Nasal cavity respiratory epithelium epithelial cell of viscerocranial mucosa (primary cell): ENCODE measurements at places on chromosomes 6 and 20. TPM values are rescaled to one million over a fixed set of nuclear protein-coding genes. Genes with fewer than 3 reads are reported as not detected.

RIPPLY2 gene
- total RNA-seq: 0.64 TPM in 1 of 2 replicates, not detected in the other

OR2J3 gene
- total RNA-seq: not detected in 2 replicates

SPATA25 gene
- 0.34 and 1.00 TPM in 2 replicates for total RNA-seq

LGSN gene
- total RNA-seq: not detected in 2 replicates

BPIFA1 gene
- total RNA-seq: 24.0 TPM in 1 of 2 replicates, not detected in the other

ARHGAP40 gene
- 0.68 and 4.3 TPM in 2 replicates for total RNA-seq

ZBP1 gene
- not detected in 2 replicates for total RNA-seq

NKAIN2 gene
- total RNA-seq: under 0.01 and 0.07 TPM in 2 replicates

SRSF12 gene
- 0.34 and 0.36 TPM in 2 replicates for total RNA-seq

CDH26 gene
- total RNA-seq: 1.4 and 3.1 TPM in 2 replicates

SLC12A5 gene
- 0.07 TPM in 1 of 2 replicates, not detected in the other for total RNA-seq

WFDC5 gene
- total RNA-seq: 0.64 and 8.2 TPM in 2 replicates

CCN2 gene
- total RNA-seq: 7.5 and 53.6 TPM in 2 replicates

FAM184A gene
- 0.07 and 0.34 TPM in 2 replicates for total RNA-seq

CD93 gene
- total RNA-seq: under 0.01 and 0.14 TPM in 2 replicates

RALGAPA2 gene
- 10.3 and 44.1 TPM in 2 replicates for total RNA-seq

ARMC12 gene
- 0.57 and 1.0 TPM in 2 replicates for total RNA-seq

MC3R gene
- total RNA-seq: not detected in 2 replicates

NKX2-2 gene
- not detected in 2 replicates for total RNA-seq

TNFAIP3 gene
- 39.6 and 84.8 TPM in 2 replicates for total RNA-seq

AVP gene
- not detected in 2 replicates for total RNA-seq

HEY2 gene
- total RNA-seq: 0.34 and 0.36 TPM in 2 replicates

DBNDD2 gene
- total RNA-seq: 8.3 and 15.4 TPM in 2 replicates

RPN2 gene
- 224 and 279 TPM in 2 replicates for total RNA-seq

GSTA3 gene
- not detected in 2 replicates for total RNA-seq

GJA10 gene
- total RNA-seq: not detected in 2 replicates

MYCT1 gene
- under 0.01 and 0.07 TPM in 2 replicates for total RNA-seq
